ENCODE measurements at places on chromosomes 4 and X.

GRCh38 chr4:142318280-142318679 lies 527.8 kb downstream of the INPP4B start:
- no peak for DNase-seq

DNA sequence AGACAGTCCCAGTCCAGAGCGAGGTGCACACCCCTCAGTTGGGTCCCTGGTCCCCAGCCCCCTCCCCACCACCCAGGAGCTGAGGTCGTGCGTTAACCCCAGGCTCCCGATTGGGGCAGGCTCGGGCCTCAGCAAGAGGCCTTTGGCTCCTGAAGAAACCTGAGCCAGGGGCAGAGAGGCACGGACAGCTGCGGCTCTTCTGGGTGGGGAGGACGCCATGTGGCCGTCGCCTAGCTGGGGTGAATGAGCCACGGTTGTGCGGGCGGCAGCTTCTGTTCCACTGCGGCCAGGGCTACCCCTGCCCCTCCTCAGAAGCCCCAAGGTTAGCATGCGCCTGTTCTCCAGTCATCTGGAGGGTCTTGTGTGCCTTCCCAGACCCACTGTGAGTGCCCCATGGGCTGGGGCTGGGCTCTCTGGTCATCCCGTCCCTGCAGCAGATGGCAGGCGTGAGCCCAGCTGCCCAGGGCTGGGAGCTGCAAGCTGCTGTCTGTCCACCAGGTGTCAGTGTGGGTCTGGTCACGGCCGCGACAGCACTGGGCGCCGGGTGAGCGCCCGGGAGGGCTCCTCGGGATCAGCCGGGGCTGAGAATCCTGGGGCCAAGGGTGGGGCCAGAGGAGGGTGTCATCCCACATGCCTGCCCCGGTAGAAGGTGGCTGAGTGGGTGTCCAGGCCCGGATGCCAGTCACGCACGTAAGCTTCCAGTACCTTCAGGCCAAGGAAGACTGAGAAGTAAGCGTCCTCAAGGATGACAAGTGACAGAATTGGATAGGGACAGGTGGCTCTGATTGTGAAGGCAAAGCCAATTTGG lies 21.9 kb downstream of the ATP2B3 start:
- DNase-seq: no peak

DNA sequence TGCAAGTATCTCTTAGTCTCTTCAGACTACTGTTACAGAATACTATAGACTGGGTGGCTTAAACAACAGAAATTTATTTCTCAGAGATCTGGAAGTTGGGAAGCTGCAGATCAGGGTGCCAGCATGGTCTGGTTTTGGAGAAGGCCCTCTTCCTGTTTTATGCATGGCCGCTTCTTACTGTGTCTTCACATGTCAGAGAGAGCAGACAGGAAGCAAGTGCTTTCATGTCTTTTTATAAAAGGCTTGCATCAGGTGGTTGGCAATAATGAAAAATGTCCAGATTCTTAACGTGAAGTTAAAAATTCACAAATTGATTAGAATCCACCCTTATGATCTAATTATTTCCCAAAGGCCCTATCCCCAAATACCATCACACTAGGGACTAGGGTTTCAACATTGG lies 284.9 kb downstream of the RPA4 start:
- no peak for DNase-seq

DNA sequence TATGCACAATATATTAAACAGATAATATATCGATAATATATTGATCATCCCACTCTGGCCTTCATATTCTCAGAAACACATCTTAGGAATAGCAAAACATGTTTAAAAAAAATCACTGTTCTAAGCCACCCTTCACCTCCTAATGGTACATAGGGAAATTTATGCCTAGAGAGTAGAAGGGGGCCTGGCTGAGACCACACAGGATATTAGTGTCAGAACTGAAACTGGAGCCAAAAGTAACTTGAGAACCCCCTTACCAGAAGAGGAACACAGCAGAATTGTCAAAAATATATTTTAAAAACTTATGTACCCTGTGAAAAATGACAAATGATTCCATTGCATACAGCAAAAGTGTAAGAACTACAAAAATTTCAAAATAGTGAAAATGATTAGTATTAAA lies 173.1 kb downstream of the VSIG4 start:
- no peak for DNase-seq

DNA sequence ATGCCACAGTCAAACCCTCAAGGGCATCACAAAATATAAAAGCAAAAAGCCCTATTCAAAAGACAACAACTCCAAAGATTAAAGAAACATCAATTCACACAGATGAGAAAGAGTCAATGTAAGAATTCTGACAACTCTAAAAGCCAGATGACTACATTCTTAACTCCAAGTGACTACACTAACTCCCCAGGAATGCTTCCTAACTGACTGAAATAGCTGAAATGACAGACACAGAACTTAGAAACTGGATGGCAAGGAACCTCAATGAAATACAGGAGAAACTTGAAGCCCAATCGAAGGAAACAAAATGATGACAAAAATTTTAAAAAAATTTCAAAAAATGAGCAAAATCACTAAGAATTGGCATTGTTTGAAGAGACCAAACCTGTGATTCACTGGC lies 1047.6 kb upstream of the PCDH10 start:
- no peak for DNase-seq

DNA sequence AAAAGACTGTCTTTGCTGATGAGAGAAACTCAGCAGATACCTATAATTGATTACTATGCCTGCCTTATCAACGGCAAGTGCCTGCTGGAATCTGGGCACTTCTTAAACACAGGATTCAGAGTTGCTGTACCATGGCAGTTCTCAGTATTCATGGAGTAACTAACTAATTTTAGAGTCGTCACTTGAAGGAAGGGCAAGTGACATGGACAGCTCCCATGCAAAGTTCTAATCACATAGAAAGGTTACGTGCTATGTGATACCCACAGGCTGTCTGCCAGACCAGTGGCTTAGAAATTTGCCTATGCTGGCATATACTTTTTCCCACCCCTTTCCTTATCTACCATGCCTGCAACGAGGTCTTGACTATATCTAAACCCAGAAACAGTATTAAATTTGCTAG lies 931.1 kb upstream of the TENM3 start:
- DNase-seq: no peak

DNA sequence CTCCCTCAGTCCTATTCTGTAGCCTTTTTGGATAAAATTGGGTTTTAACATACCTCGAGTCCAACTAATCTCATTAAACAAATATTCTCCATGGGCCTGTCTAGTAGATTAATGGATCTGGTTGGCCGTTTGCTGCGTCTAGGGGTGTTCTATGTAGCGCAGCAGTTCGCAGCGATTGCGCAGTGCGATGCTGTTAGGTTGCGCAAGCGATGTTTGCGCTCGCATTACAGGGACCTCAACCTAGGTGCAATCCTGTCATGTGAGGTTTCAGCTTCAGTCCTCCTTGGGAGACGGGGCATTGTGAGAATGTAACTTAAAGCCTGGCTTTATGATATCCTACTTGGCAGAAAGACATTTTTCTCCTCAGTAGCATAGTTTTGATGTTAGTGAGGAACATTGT lies 14.0 kb downstream of the OGT start:
- no peak for DNase-seq

GRCh38 chrX:118861338-118861737 lies 37.7 kb downstream of the ZCCHC12 start:
- no peak for DNase-seq

- no peak for DNase-seq
Measured at GRCh38 chr4:87911252-87911774, 64.2 kb upstream of the SPP1 start.

DNA sequence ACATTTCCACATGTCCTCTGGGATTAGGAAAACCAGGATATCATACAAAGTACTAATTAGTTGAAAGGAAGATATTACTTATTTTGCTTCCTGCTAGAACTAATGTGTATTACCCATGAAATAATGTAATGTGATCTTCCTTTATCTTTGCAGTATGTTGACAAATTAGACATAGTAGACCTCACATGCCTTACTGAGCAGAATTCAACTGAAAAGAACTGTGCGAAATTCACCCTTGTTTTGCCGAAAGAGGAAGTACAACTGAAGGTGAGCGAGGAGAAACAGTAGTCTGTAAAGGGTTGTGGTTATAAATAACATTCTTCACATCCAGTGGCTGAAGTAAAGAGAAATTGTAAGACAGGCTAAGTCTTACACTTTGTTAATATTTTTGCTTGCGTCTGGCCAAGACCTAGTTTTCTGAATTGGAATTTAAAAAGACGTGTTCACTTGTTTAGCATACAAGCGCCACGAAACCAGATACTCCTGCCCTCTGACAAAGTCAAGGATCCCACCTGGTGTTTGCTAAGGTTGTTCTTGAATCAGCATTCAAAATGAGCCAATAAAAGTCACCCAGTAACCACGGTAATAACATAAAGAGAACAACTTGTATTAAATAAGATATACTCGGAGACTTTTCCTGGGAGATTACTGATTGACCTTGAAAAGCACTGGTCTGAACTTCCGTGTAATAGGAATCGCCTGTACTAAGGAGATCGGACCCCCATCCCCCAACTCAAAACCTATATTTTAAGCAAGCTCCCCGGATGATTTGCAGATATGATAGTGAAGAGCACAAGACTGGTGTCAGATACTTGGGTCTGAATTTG lies 16.9 kb downstream of the STAP1 start:
- peak; percentile 13 for DNase-seq

DNA sequence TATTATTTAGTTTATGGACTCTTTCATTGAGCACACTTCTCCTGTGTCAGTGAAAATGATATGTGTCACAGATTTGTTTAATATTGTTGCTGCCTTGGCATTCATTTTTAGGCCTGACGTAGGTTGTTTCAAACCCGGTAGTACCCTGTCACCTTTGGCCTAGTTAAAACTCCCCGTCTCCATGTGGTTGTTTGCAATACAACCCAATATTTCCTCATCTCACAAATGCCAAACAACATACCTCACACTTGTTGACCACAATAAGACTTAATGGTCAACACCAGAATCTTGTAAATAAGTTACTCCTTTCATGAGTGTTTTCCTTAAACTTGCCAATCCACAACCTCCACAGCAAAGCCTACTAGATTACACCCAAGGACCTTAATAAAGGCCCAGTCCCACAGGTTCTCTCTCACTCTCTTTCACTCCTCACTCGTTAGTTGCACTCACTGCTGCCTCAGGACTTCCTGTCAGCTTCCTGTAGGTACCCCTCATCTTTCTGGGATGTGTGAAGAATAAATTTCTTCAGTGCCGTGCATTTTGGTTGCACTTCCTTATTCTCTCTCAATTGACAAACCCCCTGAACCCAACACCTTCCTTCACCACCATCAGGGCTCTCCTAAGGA lies 31.3 kb downstream of the IL13RA2 start:
- DNase-seq: no peak

DNA sequence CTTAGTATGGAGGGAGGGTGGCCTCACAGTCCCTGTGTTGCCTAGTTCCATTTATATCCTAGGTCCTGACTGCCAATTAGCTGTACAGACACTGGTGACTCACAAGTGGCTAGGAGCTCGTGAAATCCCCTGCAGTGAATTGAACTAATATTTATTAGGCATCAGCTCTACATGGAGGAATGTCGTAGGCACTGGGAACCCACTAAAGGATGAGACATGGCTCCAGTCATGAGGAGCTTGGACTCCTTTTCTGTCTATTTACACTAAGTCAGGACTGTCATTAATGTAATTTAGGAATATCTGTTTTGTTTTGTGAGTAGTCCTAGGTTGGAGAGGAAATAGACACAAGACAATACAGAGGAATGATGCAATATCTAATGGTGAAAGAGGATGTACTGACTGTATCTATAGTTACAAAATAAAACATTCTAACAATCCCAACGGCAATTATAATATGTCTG lies 67.7 kb downstream of the MID1IP1 start:
- no peak for DNase-seq

- no peak for DNase-seq
Measured at GRCh38 chr4:113026556-113026955, 22.9 kb upstream of the ANK2 start.

GRCh38 chr4:80253510-80253909 lies 13.0 kb upstream of the FGF5 start:
- no peak for DNase-seq

DNA sequence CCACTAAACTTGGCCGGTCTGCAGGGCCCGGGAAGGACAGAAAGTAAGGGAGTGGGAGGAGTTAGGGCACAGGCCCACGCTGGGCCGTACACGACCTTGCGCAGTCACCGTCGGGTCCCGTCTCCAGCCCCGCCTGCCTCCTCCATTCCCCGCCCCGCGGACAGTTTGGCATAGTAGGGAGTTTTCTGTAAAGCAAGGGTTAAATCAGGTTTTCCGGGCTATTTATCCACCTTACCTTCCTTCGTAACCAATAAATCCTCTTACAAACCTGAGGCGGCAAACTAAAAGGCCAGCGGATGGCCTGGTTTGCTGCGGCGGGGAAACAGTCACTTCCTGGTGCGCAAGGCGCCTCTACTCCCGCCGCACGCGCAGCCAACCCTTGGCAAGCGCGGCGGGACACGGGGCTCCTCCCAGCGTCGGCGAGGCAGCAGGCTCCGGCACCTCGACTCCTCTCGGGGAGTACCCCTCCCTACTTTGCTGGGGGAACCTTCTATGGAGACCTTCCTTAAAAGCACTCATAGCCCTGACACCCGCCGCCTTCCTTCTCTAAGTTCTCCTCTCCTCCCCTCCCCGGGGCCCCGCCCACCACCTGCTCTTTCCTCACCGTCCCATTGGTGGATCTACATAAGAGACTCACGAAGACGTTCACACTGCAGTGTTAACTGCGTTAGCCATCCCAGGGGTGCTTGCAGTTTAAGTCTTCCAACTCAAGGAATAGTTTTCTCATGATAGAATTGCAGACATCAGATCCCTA lies at the start of gene TRMT2B:
Gene TRMT2B (minus strand): TSS at position 563 of the 754 bp plus-strand sequence. CDS start 9,822 bp downstream, outside the sequence.
- DNase-seq: peak; percentile 82

GRCh38 chrX:56783450-56783831 lies 54.4 kb downstream of the NBDY start:
- DNase-seq: no peak

GRCh38 chrX:154380153-154380552 lies 1.1 kb downstream of the EMD start:
- no peak for DNase-seq

DNA sequence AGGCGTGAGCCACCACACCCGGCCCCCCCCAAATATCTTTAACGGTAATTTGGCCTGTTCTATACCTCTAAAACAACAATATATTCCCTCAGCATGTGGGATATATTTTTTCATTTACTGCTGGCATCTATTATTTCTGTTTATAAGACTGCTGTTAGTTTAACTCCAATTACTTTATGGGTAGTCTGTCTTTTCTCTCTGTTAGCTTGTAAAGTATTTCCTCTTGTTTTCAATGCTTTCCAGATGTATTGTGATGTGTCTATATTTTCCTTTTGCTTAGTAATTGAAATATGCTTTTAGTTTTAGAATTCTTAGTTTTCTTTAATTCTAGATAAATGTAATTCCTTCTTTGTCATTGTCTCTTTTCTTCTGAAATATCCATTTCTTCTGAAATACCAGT lies 445.8 kb downstream of the ANKRD50 start:
- DNase-seq: no peak

DNA sequence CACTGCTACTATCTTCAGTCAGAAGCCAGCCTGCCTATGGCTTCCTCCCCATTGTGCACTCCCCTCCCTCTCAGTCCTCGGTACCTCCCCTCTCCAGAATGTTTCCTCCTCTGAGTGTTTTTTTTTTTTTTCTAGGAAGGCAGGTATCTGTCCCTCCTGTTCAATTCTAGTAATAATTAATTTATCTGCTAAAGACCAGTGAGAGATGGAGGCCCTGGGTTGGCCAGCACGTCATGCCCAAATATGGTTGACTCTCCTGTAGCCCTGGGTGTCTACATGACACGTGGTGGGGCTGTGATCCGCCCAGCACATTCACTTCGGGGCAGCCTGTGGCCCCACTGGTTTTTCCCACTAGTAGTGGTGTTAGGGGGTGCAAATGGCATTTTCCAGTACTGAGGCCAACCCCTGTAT lies 1.8 kb downstream of the FLNA start:
- no peak for DNase-seq

GRCh38 chr4:48976041-48976440 lies 10.0 kb upstream of the CWH43 start:
- DNase-seq: no peak

GRCh38 chr4:106062452-106062875 lies 167.2 kb downstream of the NPNT start:
- DNase-seq: no peak

Data from NCI-H2107 (cell line).